ENCODE measurements at places on chromosomes 2 and 18.

- no peak for DNase-seq
Observed at GRCh38 chr18:58887613-58887963, 22.9 kb downstream of the ZNF532 start.

DNA sequence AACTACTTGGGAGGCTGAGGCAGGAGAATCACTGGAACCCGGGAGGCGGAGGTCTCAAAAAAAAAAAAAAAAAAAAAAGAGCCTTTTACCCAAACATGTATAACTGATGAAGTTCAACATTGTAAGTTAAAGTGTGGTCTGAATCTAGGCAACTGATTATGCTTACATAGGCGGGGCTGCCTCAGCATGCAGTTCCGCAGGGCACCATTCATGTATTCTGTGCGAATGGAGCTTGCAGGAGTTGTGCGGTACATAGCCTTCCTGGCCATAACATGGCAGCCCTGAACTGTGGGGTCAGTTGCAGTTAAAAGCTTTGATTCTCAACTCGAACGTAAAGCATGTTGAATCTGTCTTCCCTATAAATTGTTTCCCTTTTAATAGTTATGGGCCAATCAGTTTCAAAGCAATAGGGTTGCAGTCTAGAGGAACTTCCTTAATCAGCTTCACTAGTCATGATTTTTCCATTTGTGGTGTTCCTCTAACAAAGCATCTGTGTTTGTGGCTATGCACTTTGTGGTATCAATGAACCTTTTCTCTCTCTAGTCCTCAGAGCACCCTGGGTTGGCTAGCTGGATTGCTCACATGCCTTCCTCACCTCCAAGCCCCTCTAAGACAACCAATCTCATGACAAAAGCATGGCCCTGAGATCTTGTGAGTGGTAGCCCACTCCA is 30.6 kb upstream of the CEP68 start:
- no peak for DNase-seq

GRCh38 chr2:46964835-46965560 is 49.4 kb upstream of the MCFD2 start:
- no peak for DNase-seq

GRCh38 chr2:215419113-215419512 is 16.8 kb downstream of the FN1 start:
- DNase-seq, result no peak

GRCh38 chr2:128449226-128450061 is 130.8 kb upstream of the HS6ST1 start:
- no peak for DNase-seq

- DNase-seq, result no peak
Observed at GRCh38 chr2:43255296-43255910, 29.0 kb upstream of the ZFP36L2 start.

- DNase-seq, result no peak
Observed at GRCh38 chr2:128375454-128375853, 56.8 kb upstream of the HS6ST1 start.

GRCh38 chr2:238144262-238144661 is 5.8 kb downstream of the KLHL30 start:
- no peak for DNase-seq

- DNase-seq, result no peak
Observed at GRCh38 chr2:182393270-182393760, 33.5 kb downstream of the PDE1A start.

DNA sequence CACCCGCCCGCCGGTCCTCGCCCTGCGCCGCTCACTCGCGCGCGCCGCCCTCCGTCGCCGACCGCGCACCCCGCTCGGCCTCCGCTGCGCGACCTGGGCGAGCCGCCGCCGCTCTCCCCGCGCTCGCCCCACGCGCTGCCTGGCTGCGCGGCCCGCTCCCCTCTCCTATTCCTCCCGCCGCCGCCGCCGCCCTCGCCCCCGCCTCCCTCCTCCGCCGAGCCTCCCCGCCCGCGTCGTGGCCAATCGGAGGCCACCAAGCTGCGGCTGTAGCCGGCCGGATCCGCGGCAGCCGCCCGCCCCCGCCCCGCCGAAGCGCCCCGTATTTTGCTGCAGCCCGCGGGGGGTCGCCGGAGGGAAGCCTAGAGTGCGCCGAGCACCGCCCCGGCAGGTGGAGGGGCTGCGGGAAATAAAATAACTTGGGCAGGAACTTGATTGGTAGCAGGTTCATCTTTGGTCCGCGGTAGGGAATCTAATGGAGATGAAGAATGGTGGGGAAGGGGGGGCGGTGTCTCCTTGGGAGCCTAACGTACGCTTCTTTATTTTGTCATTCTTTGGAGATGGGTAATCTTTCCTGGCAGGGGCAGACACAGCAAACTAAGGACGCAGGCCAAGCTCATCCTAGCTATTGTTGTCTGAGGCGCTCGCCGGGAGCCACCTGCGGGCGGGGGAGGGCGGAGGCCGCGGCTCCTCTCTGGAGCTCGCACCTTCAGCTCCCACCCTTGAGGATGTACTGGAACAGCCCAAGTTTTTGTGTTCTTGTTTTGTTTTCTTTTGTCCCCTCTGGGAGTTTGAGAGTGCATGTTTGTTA is 1.1 kb upstream of the CDH2 start:
- peak; percentile 64 for DNase-seq

- DNase-seq, result no peak
Observed at GRCh38 chr2:216004697-216005283, 8.6 kb downstream of the MREG start.

- no peak for DNase-seq
Observed at GRCh38 chr2:224930124-224930523, 112.1 kb downstream of the DOCK10 start.

DNA sequence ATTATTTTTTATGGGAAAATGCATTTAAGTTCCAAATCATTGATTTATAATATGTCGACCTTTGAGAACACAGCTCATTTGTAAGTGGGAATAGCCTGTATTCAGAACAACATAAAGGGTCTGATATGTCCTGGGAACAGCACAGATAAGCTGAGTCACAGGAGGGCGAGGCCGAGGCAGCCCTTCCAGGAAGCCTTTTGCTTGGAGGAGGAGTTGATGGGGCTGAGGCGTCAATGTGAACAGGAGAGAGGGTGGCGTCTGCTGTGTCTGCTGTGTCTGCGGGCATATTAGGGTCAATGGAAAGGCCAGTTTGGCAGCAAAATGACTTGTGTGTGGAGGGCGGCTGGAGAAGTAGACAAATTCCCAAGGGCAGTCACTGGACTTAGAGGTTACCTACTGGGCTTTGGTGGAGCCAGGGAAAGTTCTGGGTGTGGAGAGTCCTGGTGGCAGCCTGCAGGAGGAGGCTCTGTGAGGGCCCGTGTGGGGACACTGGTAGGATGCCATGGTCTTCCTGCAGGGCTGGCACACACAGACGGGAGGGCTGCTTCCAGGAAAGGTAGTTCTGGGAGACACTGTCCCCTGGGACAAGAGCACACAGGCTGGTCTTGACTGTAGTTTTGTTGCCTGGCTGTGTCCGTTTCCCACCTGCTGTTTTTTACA is 128.1 kb downstream of the GLI2 start:
- DNase-seq, result no peak

DNA sequence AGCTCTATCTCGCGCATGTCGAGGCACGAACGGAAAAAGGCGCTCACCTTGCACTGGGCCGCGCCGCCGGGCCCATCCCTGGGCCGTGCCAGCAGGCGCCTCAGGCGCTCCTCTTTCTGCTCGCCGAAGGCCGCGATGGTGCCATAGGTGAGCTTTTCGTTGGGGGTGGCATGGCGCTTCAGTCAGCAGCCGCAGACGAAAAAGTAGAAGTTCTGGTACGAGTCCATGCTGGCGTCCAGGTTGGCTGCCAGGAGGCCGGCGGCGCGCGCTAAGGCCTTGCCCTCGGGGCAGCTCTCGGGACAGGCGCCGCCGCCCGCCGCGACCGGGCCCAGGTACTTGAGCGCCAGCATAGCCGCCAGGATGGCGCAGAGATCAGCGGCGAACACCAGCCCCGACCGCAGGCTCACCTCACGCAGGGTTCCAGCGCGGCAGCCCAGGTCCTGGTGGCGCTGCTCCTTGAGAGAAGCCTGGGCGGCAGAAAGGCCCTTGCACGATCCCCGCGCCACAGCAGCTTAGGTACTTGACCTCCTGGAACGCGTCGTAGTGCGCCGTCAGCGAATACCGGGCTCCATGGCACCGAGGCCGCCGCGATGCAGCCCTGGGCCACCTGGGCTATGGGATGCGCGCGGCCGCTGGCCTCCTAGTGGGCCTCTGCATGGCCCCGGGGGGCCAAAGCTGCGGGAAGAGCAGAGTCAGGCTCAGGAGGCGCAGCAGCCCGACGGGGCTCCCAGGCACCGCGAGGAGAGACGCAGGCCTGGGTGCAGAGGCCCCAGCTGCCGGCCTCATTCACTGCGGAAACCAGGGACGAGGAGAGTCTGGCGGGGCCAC is 12.8 kb downstream of the ALPG start:
- DNase-seq, result no peak

DNA sequence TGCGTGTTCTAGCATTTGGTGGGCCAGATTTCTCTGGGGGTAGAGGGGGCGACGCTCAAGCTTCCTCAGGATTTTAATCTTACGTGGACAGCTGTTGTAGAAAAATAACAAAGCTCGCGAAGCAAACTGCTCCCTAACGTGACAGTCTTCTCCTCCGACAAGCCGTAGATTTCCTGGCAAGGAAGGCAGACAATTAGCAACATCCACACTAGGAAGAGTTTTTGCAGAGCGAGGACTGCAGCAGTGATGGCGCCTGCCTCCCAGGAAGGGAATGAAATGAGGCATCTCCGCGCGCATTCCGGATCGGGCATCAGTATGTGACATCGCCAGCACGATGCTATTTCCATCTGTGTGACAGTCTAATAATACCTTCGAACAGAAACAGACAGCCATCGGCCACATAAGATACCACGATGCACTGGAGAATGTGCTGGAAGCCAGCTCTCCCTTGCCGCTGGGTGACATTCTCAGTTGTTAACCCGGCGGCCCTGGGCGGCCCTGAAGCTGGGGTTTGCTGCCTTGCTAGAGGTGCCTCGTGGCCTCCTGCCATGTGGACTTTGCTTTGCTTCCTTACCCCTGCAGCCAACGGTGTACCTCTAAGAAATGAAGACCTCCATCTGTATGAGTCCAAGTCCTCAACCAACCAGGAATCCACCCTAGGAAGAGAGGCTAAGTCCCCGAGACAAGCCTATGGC is 101.8 kb upstream of the AGAP1 start:
- no peak for DNase-seq

DNA sequence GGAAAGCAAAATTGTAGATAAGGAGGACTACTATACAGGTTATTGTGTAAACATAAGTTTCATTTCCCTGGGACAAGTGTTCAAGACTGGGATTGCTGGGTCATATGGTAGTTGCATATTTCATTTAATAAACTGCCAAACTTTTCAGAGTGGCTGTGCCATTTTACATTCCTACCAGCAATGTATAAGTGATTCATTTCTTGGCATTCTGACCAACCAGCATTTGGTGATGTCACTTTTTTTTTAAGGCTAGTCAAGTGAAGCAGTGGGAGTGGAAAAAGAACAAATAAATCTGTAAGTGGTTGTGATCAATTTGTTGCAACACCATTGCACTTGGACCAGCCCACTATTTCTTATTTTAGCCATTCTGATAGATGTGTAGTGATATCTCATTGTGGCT is 5.2 kb upstream of the CHCHD5 start:
- no peak for DNase-seq

DNA sequence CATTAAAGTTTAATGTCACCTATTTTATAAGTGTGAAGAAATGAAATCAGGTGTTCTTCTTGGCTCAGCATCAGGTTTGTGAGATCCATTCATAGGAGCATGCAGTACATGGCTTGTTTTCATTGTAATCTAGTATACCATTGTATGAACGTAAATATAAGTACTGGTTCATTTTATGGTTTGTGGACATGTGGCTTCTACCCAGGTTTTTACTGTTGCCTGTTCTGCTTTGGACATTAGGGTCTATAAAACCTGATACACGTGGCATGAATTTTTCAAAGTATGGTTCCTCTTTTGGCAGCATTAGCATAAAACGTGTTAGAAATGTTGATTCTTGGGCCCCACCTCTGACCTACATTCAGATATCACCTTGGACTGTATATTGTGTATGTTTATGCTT is 175.5 kb downstream of the PRPF40A start:
- no peak for DNase-seq

- no peak for DNase-seq
Observed at GRCh38 chr18:26574958-26575864, 26.9 kb upstream of the KCTD1 start.

GRCh38 chr18:3246635-3247239 is 864 bp upstream of the MYL12A start:
- DNase-seq, result no peak

- no peak for DNase-seq
Observed at GRCh38 chr18:4078246-4078645, 376.9 kb downstream of the DLGAP1 start.

- DNase-seq, result no peak
Observed at GRCh38 chr2:47003641-47004427, 88.2 kb upstream of the MCFD2 start.

- no peak for DNase-seq
Observed at GRCh38 chr2:71889759-71890684, 257.6 kb downstream of the CYP26B1 start.

DNA sequence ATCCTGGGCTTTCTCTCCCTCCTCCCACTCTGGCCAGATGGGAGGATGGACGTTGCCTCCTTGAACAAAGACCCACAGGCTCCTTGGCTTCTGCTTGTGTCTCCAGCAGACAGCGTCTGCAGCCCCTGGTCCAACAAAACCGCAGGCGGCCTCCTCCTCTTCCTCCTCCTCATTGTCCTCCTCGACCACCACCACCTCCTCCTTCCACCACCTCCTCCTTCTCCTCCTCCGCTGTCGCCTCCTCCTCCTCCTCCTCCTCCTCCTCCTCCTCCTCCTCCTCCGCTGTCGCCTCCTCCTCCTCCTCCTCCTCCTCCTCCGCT is 45.7 kb upstream of the ALPP start:
- no peak for DNase-seq

DNA sequence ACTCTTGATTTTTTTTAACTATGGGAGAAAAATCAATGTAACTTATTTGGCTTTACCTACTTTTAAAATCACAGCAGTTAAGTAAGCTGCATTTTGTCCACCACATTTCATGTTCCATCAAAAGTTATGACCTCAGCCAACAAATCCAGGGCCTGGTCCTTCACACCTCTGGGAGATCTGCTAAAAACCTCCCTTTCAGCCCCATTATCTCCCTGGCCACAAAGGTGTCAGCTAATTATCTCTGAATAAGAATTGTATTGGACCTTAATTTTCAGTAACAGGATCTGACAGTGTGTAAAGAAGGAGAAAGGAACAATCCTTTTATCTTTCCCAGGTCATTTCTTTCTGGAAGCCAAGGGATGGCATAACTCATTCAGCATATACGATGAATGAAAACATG is 359.3 kb downstream of the TMEM182 start:
- no peak for DNase-seq

GRCh38 chr18:76233406-76233805 is 261.6 kb downstream of the ZNF516 start:
- no peak for DNase-seq

DNA sequence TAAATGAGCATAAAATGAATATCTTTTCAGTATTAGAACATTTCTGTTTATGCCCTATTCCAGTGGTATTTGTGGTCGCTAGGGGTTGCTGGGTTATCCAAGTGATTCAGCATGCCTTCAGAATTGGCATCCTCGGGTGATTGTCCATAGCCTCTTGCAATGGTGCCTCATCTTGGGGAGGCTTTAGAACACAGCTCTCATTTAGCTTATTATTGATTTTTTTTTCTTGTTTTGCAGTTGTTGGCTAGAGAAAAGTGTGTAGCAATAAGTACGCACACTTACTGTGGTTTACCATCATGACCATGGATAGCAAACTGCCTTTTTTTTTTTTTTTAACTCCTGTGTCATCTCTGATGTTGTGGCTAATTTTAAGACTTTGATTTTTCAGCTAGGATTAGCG is 33.6 kb downstream of the PLEKHA3 start:
- DNase-seq, result no peak

- no peak for DNase-seq
Observed at GRCh38 chr2:133569286-133569830, 1.1 kb upstream of the NCKAP5 start.

GRCh38 chr2:11410101-11410500 is 55.9 kb downstream of the E2F6 start:
- DNase-seq, result no peak

All from SHP77 treated with DMSO at 0.1 percent for 48 hours (cell line).